ENCODE measurements at places on chromosomes 3 and 15.
A peak's percentile ranks its signal among the peaks of the same experiment; 100 is the strongest.

GRCh38 chr15:85685356-85685755 is 109.4 kb downstream of the KLHL25 start:
- DNase-seq = no peak

DNA sequence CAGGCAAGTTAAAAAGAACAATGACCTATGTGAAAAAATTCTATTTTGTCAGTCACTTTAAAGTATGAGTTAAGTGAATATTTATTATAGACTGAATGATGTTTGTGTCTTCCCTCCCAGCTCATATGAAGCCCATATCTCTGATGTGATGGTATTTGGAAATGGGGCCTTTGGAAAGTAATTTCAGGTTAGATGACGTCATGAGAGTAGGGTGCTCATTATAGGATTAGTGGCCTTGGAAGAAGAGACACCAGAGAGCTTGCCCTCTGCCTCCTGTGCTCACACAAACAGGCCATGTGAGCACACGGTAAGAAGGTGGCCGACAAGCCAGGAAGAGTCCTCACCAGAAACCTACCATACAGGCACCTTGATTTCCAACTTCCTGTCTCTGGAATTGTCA is 138.8 kb upstream of the TNIK start:
- DNase-seq = no peak

DNA sequence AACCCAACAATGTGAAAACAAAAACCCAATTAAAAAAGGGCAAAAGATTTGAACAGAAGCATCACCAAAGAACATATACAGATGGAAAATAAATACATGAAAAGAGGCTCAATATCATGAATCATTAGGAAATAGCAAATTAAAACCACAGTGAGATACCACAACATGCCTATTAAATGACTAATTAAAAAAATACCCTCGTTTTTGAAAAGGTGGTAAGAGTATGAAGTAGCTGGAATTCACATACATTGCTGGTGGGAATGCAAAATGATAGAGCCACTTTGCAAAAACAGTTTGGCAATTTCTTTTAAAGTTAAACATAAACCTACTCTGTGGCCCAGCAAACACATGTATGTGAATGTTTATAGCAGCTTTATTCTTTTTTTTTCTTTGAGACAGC is 75.8 kb downstream of the B3GNT5 start:
- DNase-seq = peak; percentile 59

GRCh38 chr3:149020196-149020838 is 29.0 kb downstream of the GYG1 start:
- DNase-seq = no peak

GRCh38 chr3:61841111-61841845 is 279.9 kb downstream of the PTPRG start:
- peak; percentile 41 for DNase-seq

- DNase-seq = no peak
Measured at GRCh38 chr3:60175680-60176079, 1075.6 kb downstream of the FHIT start.

- peak; percentile 78 for DNase-seq
Measured at GRCh38 chr3:10224794-10225665, 23.2 kb upstream of the TATDN2 start.

DNA sequence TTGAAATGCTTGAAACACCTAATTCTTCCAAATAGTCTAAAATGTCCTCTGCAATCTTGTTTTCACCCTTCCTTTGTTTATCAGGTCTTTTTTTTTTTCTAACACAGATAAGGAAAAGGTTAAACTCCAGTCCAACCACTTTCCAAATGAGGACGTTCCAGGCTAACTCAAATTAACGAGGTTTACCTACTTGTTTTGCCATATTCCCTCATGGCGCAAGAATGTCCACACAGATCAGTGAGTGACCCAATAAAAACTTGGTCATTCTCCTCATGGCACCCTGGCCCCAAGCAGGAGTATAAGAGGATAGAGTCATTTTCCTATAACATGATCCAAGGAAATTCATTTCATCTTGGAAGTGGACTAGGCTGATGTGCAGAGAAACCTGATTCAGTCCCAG is 6.6 kb upstream of the LIPC start:
- no peak for DNase-seq

DNA sequence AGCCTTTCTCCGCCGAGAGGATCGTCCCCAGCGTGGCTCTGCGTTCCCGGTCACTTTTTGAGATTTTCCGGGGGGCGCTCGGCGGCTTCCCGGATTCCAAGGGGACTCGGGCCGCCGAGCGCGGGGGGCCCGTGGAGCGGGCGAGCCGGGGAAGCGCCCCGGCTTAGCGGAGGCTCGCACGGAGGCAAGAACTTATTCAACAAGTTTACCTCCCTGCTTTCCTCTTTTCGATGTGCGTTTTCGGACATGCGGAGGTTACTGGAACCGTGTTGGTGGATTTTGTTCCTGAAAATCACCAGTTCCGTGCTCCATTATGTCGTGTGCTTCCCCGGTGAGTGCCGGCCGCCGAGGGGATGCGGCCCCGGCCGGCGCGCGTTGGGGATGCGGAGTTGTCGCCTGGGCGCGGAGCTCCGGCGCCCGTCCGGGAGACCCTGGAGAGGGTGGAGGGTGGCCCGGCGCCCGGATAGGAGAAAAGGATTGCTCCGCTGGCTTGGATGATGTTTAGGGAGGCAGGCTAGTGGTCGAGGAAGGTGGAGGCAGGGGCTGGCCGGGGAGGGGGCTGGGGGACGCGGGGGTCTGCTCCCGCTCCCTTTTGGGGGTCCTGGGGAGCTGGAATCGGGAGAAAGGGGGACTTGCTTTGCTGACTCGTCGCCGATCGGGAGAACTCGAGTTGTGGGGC is 810 bp downstream of the PTPRG start:
- peak; percentile 17 for DNase-seq

DNA sequence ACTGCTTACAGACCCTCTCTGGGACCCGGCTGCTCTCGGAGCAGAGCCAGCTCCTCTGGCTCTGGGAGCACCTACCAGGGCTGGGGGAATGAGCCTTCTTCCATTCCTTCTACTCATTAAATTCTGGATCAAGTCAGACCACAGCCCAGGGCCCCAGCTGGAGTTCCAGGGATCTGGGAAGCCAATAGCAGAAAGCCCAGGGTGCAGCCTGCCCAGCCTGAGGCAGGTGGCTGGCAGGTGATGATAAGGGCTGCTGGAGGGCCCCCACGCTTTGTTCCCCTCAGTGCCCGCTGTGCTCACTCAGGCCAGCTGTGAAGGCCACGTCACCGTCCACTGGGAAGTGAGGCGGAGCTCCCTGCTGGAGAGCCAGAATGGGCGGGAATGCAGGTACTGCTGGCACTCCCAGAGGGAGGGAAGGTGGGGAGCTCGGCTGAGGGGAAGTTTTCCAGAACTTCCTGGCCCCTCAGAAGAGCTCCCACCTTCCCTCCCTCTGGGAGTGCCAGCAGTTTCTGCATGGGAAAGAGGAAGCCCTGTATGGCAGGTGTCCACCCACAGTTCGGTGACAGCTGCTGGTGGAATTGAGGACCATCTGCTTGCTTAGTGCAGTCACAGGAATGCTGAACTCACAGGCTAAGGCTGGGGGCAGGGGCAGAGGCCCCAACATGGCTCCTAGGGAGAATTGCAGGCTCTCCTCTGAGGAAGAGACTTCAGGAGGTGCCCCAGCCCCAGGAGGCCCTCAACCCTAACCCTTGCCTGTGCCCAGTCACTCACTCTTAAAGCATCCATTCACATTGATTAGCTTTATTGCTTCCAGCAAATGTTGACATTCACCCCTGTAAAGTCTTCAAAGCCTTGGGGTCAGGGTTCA is 12.6 kb upstream of the RTP3 start:
- no peak for DNase-seq

DNA sequence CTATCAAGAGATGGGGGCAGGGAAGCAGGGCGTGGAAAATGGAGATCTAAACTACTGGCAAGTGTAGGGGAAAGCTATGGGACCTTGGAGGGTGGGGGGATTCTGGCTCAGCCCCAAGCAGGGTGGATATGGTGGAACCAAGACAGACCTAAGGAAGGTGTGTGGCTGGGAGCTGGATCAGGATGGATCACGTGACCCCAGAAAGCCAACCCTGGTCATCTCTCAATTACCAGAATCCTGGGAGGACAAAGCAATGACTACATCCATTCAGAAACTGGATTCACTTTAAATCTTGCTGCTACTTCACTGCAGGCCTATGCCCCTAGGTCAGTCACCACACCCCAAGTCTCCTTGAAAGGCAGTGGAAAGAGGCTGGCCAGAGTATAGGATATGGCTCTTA is 68.4 kb downstream of the WHAMM start:
- DNase-seq = no peak

GRCh38 chr3:81375921-81376320 is 385.5 kb downstream of the GBE1 start:
- no peak for DNase-seq

DNA sequence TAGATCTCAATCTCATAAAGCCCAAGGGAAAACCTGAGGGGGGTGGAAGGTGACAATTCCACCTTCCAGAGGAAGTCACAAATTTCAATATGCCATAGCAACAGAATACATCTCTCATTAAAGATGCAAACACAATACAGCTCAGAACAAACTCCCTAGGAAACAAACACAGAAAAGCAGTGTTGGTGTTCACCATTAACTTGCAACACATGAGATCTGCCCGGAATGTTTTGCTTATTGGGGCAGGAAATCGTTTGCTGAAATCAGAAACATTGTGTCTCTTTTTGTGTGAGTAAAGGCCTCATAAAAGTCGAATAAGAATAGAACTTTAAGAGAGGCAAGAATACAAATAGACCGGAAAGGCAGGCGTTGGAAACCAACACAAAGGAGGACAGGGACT is 5.8 kb upstream of the RYR3 start:
- DNase-seq = no peak

DNA sequence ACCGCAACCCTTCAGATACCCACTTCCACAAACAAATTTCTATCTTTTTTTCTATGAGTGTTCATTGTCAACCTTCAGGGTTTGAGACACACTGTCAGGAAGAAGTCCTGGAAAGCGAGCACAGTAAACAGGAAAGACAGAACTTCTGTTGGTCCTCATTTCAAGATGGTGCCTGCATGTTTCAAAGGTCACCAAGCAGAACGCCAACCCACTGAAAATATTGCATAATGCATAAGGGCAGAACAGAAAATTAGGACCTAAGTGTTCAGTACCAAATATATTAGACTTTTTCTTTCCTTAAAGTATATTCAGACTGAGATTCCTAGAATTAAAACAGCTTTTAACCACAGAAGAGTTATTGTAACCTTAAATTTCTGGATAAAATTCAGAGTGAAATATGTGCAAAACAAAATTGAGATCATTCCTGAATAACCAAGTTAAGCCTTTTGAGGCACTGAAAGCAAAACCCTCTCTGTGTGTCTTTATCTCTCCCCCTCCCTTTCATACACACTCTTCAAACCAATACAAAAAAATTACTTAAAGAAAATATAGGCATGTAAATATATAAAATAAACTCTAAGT is 387.8 kb upstream of the THBS1 start:
- DNase-seq = no peak

DNA sequence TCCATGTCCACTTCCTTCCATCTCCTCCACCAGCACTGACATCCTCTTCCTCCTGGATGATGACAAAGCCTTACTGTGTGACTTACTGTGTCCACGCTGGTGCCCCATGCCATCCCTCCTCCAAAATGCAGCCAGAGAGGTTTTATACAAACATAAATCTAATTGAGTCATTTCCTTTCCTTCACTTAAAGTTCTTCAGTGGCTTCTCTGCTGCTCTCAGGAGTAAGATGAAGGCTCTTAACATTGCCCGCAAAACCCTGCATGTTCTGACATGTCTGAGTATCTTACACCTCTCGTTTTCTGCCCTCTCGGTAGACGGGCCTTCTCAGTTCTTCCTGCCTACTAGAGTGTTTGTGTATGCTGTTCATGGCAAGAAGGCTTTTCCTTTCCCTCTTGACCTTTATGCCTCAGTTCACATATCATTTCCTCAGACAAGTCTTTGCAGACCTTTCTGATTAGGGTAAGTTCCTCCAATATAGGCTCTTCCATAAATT is 175.5 kb downstream of the CFAP20DC start:
- peak; percentile 58 for DNase-seq

DNA sequence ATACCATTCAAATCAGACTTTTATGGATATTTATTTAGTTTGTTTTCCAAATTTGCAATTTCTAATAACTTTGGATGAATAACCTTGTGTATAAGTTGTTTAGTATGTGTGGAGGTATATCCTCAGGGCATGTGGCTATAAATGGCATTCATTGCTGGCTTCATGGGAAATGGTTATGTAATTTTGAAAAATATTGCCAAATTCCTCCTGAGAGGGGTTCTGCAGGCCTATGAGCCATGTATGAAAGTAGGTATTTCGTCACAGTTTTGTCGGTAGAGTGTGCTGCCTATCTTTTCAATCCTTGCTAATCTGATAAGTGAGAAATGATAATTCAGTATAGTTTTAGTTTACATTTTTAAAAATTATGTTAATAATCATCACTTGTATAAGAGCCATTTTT is 256.4 kb upstream of the ZNF385D start:
- peak; percentile 15 for DNase-seq

DNA sequence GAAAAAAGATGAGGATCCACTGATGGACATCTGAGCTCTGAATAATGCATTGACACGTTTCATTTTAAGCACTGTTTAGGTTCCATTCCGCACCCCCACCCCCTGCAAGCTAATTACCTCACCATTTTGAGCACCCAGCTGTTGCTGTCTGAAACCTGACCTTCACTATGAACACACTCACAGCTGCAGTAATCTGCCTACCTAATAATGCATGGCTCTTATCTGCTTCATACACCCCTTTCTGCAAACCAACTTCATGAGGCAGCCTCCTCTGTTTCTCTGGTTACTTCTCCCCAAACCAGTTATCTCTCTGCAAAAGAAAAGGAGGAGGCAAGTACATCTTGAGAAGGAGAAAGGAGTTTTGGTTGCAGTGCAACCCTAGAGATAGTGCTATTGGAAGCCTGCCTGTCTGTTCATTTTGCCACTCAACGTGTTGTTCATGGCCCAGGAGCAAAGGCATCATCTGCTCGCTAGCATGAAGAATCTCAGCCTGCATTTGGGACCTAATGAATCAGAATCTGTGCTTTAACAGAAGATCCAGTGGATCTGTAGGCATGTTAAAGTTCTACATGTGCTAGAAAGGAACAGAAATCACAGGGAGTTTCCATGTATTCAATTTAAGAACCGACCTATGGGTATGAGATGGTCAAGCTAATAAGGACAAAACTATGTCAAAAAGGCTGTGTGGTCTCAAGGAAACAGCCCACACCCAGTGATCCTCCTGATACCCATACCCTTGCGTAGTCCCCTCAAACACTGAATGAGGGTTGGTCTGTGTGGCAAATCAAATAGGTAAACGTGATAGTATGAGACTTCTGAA is 87.2 kb downstream of the MB21D2 start:
- no peak for DNase-seq

GRCh38 chr15:101718896-101719295 is 5.4 kb downstream of the TARS3 start:
- DNase-seq = no peak

GRCh38 chr3:32498252-32498651 is 4.4 kb downstream of the CMTM6 start:
- DNase-seq = no peak

GRCh38 chr3:179068779-179069530 is 2.7 kb downstream of the ZMAT3 start:
- peak; percentile 50 for DNase-seq

DNA sequence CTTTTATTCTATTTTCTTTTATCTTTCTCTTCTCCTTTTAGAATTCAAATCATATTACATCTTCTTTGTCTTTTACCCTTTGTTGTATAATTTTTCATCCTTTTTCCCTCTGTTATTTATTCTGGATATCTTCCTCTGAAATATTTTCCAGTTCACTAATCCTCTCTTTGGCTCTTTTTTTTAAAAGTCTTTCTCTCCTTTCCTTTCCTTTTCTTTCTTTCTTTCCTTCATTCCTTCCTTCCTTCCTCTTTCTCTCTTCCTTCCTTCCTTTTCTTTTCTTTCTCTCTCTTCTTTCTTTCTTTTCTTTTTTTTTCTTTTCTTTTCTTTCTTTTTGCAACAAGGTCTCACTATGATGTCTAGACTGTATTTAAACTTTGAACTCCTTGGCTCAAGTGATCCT is 9.3 kb downstream of the SUSD5 start:
- no peak for DNase-seq
